ENCODE measurements at places on chromosomes 5 and 9.

GRCh38 chr5:126454535-126454934 is 31.3 kb downstream of the GRAMD2B start:
- no peak for DNase-seq

GRCh38 chr5:14781106-14781505 is 90.5 kb downstream of the ANKH start:
- no peak for DNase-seq

- no peak for DNase-seq
These were observed 114.2 kb downstream of the GOLPH3 start for GRCh38 chr5:32059761-32060530.

GRCh38 chr9:98517761-98518160 is 191.0 kb downstream of the GABBR2 start:
- no peak for DNase-seq

DNA sequence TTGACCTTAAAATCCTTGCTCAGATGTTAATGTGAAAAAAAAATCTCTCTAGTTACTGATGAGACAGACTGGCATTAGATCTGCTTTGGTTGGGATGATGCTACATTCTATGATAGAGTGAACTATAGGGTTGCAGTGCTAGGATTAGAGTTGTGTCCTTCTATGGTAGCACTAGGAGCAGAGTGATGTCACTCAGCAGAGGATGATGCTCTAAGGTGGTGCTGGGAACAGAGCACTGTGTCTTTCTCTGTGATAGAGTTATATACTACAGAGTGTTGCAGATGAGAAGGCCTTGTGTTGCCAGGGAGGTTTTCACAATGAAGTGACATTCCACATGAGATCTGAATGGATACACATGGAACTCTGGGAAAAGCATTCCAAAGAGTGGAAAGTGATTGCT is 462.3 kb downstream of the CDH12 start:
- no peak for DNase-seq

- no peak for DNase-seq
These were observed 59.3 kb upstream of the SELENOP start for GRCh38 chr5:42870882-42871418.

DNA sequence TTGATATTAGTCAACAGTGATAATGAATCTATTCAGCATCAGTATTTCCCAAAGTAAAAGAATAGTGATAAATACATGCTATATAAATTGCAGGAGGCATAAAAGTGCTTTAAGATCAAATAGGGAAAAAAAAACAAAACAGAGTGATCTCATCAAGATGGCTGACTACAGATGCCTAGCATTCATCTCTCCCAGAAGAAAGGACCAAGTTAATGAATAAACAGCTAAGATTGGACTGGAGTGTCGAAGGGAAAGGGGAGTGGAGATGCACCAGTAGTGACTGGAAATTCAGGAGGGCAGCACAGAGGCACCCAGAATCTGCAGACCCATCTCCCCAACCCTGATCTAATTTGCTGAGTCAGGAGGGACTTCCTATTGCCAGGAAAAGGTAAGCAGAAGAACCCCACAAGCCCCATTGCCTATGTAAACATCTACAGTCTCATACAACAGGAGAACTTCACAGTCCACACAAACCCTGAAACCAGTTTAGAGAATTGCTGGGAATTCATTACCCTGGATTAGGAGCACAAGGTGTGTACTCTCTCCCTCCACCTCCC is 699.4 kb downstream of the PTPRD start:
- no peak for DNase-seq

- no peak for DNase-seq
These were observed 522.3 kb upstream of the ST8SIA4 start for GRCh38 chr5:101425339-101425859.

GRCh38 chr9:121741228-121741918 is 89.9 kb downstream of the DAB2IP start:
- DNase-seq: no peak

DNA sequence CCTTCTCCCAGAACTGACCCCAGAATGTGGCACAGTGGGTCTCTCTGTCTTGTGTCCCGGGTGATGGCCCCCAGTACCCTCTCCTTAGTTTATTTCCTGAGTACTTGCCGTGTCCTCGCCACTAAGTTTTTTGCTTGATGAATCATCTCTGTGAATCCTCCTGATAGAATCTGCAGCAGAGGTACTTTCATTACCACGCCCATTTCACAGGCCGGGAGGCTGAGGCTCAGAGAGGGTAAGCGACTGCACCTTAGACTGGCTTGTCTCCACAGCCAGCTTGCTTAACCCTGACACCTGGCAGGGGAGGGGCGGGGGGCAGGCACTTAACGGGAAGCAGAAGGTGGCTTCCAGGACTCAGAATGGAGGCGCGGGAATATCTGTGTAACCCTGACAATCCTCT is 7.9 kb upstream of the IER5L start:
- DNase-seq: no peak

GRCh38 chr5:1001406-1002270 is 7.0 kb upstream of the NKD2 start:
- DNase-seq: no peak

GRCh38 chr5:131371835-131372234 is 108.0 kb downstream of the CDC42SE2 start:
- no peak for DNase-seq

GRCh38 chr9:126158588-126159429 is 167.8 kb upstream of the MVB12B start:
- DNase-seq: no peak

DNA sequence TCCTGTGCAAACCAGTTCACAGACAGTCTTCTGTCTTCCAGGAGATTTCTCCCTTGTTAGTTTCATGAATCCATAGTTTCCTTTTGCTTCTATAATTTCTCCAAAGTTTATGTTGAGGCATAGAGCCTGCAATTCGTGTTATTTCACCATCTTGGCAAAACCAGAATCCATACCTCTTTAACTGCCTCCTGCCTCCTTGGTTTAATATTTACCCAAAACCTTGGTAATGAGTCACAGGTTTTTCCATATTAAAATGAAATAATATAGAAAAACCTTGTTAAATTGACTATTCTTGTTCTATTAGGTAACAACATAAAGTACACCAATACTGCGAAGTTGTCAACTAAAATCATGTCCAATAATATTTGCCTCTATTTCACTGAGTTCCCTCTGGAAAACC is 459.7 kb downstream of the HINT1 start:
- no peak for DNase-seq

- DNase-seq: no peak
These were observed 9.6 kb downstream of the ACSL6 start for GRCh38 chr5:132001647-132002561.

- DNase-seq: no peak
These were observed 32.5 kb downstream of the FAM169A start for GRCh38 chr5:74833537-74834266.

- peak; percentile 70 for DNase-seq
These were observed 61.1 kb downstream of the DIAPH1 start for GRCh38 chr5:141557681-141558136.

- DNase-seq: no peak
These were observed 410.4 kb downstream of the KCTD16 start for GRCh38 chr5:144581044-144581443.

- no peak for DNase-seq
These were observed 556.9 kb downstream of the PTPRD start for GRCh38 chr9:10055886-10056395.

DNA sequence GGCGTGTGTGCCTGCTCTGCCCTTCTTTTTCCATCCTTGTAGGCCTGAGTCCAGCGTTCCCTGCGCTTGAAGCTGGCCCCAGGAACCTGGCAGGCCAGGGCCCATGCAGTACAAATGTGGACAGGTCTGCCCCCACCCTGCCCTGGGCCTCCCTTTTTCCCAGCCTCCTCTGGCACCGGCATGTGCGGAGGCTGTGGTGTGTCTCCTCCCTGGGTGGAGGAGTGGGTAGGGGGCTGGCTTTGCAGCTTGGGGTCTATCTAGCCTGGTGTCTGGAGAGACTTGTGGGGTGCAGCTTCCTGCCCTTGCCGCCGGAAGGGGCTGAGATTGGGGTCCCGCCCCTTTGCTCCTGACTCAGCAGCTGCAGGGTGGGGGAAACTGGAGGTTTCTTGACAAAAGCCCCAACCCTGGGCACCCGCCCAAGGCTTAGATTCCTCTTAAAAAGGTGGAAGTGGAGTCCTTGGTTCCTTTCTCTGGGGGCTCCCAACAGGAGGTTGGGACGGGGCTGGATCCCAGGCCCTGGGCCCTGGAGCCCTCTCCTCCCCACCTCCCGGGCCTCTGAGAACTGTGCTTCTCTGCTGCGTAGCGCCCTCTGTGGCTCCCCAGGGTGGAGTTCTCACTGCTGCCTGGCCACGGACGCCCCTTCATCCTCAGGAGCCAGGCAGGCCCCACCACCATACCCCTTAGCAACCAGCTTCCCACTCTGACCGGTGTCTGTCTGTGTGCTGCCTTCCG is 18.0 kb downstream of the RXRA start:
- DNase-seq: no peak

DNA sequence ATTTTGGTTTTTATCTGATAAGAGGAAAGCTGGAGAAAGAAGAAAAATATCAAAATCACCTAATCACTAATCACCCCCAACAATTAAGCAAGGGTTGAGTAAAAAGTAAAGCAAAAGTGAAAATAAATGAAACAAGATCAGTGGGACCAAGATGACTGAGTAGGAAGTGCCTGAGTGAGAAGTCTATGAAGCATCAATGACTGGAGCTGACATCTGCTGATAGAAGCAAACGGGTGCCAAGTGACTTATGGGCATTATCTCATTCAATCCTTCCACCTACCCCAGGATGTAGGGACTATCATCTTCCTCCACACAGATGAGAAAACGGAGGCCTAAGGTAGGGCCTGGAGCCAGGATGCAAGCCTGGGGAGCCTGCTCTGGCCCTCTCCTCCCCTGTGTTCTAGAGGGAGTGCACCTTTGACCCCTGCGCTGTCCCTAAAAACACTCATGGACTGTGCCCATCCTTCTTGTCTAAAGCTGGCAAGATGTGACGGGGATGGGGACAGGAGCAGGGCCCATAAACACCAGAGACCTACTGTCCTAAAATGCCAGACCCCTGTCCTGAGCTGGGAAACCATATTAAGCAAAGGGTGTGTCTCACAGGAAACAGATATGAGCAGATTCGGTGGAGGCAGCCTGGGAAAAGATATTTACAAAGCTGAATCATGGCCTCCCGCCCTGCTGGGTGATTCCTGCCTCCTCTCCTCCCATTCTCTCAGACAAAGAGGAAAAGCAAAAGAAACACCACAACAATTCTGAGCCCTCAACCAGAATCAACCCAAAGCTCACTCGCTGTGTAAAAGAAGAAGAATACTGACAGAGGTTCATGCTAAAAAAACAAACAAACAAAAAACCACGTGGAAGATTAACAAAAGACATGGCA is 116.0 kb downstream of the AUH start:
- DNase-seq: no peak

- no peak for DNase-seq
These were observed 252.4 kb upstream of the NFIL3 start for GRCh38 chr9:91676046-91676445.

- no peak for DNase-seq
These were observed 95.0 kb downstream of the NSG2 start for GRCh38 chr5:174140452-174141020.

DNA sequence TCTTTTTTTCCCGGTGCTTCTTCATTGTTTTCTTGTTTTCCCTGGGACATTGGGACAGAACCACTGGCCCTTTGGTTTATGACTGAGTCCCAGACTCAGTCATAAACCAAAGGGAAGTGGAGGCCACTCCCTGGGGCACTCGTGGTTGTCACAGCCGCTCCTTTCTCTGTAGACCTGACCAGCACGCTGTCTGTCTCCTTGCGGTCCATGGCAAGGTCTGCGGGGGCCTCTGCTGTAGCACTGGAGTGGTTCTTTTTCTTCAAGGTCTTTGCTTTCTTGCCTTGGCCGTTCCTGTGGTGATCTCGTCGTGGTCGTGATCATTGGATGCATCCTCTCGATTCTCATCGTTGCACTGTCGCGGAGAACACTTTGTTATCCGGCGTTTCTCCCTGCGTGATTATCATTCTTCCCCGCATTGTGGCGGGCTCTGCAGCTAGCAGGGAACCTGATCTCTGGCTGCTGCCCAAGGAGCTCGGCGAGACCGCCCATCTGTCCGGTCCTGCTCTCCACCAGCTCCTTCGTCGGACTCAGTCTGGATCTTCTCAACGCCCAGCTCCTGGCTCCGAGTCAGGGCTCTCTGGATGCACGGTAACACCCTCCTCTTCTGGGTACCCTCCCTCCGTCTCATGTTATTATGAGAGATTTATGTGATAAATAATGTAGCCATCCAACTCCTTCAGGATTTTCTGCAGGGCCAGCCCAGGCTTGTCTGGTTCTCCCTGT is 43.5 kb upstream of the MPDZ start:
- DNase-seq: no peak

DNA sequence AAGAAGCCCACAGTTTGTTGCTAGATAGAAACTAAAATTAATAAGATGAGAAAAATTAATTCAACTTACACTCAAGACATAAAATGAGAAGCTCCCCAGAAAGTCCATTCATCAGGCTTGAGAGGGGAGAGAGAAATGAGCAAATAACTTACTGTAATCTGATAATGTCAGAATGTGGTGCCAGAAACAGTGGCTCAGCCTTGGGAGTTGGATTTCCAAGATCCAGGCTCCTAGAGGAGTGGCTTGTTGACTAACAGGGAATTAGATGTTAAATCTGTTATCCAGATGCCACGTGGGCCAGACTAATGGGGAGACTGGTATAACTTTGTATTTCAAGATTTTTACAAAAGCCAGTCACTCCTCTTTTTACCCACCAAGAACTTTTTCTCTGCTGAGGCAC is 458.2 kb downstream of the GADD45G start:
- DNase-seq: no peak

GRCh38 chr9:80085668-80086067 is 513.9 kb downstream of the TLE4 start:
- no peak for DNase-seq

DNA sequence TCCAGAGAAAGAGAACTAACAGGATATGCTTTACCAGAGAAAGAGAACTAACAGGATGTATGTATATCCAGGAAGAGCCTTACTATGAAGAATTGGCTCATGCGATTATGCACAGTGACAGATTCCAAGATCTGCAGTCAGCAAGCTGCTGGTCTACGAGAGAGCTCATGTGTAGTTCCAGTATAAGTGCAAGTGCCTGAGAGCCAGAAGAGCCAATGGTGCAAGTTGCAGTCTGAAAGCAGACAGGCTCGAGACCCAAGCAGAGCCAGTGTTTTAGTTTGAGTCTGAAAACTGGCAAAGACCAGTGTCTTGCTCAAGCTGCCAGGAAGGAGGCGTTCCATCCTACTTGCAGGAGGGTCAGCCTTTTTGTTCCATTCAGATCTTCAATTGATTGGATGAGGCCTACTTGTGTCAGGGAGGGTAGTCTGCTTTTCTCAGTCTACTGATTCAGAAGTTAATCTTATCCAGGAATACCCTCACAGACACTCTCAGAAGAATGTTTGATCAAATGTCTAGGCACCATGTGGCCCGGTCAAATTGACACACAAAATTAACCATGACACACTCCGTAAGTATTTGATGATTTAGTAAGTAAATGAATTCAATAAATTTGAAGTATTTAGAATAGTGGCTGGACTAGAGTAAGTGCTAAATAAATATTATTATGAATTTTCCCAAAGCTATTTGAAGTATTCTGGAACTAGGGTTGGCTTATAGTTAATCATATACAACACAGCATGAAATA is 372.1 kb upstream of the SGCD start:
- no peak for DNase-seq

Measured in stimulated activated CD4-positive, alpha-beta T cell treated with anti-CD3 and anti-CD28 coated beads, Interleukin-1b, Interleukin-23, amount 100 ng/mL, for 4 hours (primary cell).